Stimulated activated CD8-positive, alpha-beta memory T cell treated with anti-CD3 and anti-CD28 coated beads, Interleukin-4, amount 100 ng/mL, for 1 hour (primary cell): ENCODE measurements at places on chromosomes 1 and 21.

DNA sequence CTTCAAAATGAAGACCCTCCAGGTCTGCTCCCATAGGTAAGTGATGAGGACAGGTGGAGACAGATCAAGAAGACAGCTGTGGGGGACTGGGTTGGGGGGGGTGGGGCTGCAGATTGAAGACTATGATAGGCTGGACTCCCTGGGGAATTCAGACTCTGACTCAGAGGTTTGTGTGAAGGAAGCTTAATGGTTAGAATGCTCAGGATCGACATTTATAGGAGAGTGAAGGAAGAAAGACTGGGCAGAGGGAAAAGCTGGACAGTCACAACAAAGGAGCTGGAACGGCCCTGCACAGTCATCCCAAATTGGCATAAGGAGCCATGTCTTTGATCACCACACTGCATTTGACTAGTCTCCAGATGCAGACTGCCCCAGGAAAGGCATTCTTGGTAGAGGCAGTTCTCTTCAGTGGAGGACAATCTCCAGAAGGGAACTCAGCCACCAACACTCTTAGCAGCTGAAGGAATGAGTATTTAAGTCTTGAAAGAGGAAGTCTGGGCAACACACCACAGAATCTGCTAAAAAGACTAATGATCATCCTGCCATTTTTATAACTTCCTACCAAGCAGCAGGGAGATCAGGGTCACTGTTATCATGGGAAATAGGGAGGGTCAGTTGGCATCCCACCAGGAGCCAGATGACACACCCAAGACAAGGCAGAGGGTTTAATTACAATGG lies 120.0 kb upstream of the ZC3H11B start:
- DNase-seq: no peak

DNA sequence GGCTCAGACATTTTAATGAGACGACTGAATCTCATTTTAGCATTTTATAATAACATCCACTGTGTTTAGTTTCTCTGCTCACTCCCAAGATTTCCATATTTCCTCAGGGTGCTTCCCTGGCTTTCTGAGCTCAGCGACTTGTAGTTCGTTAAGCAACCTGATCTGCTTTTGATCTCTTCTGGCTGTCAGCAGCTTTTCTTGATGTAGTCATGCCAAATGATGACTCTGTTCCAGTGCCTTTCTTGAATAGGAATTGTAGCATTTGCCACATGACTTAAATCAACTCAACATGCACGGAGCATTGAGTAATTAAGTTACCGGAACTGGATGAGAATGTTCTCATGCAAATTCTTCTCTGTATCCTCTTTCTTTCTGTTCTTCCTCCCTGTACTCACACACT lies 246.1 kb downstream of the FMN2 start:
- DNase-seq: no peak

DNA sequence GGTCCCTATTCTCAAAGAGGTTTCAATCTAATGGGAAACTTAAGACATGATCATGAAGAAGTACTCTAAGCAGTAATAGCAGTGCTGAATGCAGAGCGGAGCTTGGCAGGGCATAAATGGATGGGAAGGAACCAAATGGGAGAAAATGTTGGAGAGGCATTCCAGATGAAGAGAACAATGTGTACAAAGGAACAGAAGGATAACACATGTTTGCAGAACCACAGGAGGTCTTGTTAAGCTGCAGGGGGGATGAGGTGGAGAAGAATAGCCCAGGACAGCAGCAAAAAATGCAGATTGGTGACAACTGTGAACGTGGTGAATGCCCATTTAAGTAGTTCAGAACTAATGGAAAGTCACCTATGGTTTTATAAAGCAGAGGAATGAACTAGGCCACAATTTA lies 99.1 kb downstream of the ASTN1 start:
- no peak for DNase-seq

DNA sequence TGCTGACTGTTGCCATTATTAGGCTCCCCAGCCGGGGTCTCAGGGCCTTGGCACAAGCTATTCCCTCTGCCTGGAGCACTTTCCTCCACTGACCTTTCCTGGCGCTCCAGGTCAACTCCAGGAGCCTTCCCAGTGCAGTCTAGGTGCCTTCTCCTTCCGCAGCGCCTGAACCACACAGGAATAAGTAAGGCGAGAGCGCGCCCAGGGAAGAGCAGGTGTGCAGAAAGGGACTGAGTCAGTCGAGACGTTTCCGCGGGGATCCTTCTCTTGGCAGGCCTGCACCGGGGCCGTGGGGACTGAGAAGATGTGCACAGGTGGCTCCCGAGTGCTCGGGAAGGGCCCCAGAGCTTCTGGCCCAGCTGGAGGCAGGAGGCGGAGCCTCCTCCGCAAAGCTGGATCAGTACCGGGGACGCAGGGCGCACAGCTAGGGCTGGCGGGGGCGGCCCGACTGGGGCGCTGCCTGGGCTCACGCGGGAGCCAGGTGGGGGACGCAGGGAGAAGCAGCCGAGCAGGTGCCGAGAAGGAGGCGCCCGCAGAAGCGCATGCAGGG lies 765 bp upstream of the BMP8A start:
- DNase-seq: no peak

DNA sequence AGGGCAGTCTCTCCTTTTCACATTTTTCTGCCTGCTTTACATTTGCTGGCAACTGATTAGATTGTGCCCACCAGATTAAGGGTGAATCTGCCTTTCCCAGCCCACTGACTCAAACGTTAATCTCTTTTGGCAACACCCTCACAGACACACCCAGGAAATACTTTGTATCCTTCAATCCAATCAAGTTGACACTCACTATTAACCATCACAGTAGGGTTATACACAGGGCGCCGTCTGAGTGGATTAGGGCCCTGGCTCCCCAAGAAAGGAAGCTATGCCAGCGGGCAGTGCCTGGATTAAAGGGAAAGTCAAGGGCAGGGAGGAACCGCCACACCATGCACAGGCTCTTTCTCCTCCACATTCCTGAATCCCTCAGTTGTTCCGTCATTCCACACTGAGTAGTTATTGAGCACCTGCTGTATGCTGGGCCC lies 56.2 kb downstream of the EVA1C start:
- no peak for DNase-seq

- DNase-seq: no peak
These were observed 20.2 kb downstream of the BTG2 start for GRCh38 chr1:203325418-203326091.

DNA sequence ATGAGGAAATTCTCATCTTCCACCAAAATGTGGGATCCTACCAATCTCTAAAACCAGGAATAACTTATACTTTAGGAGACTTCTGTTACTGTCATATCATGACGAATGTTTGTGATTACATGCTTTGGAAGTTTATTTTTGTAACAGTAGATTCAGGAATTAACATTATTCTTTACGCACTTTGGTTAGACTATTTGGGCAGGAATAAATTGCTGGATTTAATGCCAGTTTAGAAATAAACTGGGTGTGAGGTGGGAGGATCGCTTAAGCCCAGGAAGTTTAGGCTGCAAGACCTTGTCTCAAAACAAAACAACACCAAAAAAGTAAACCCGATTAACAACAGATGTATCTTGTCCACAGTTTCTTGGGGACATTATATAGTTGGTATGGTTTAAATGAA lies 52.1 kb downstream of the MIGA1 start:
- no peak for DNase-seq

DNA sequence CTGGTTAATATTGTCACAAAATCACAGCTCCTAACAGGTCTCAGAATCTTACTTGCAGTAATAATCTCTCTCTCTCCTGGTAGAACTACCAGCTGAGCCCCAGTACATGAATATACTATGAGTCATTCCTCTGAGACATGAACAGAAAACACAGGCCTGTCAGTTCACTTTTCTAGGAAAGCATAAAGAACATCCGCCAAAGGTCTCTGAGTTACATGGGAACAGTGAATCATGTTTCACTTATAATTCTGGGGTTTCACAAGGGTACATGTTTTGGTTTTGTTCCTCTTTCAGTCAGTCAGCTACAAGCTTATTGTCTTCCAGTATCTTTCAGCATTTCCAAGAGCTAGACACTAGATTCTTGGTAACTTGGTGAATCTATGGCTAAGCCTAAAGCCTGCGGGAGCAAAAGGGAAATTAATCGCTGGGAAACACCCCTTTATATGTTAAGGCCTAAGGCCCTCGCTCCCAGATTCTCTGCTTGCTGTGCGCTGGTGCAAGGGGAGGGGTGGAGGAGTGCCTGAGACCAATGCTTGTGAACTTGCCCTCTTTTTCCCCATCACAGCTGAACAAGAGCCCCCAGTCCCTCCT lies 31.7 kb downstream of the IFNGR2 start:
- no peak for DNase-seq
